Stimulated activated CD8-positive, alpha-beta memory T cell treated with anti-CD3 and anti-CD28 coated beads, Interleukin-4, amount 100 ng/mL, for 1 hour (primary cell): ENCODE measurements at places on chromosomes 5 and 9.

GRCh38 chr9:136044207-136044970 lies 50.7 kb downstream of the NACC2 start:
- DNase-seq = no peak

- DNase-seq = no peak
Observed at GRCh38 chr5:139146809-139147482, 51.2 kb downstream of the SIL1 start.

DNA sequence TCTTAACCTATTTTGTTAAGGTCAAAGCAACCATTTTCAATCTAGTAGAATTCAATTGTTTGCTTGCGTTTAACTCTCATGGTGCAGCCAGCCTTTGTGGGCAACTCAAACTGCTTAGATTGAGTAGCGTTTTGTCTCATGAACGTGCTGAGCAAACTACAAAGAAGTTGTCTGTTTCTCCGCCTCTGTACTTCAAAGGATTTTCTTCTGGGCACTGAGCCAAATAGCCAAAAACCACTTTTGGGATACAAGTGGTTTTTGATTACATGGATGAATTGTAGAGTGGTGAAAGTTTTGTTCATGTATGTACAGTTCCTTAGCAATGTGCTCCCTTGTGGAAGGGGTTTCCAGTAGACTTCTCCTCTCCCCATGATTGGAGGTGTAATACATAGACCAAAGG lies 122.9 kb downstream of the CFAP90 start:
- no peak for DNase-seq

DNA sequence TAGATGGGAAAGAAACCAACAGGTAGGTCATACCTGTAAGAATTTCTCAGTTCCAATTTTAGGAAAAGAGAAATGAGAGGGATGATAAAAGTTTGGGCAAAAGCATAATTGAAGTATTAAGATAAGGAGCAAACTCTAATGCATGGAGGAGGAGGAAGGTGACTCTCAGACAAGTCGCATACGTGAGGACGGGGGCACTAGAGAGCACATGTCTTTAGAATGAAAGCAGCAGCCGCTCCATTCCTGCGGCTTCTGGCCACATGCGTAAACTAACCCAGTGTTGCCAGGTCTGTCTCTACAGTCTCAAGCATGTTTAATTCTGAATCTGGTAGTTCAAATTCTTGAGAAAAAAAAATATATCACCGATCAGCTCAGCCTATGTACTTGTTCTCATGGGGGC lies 371.5 kb upstream of the SLC30A5 start:
- no peak for DNase-seq

DNA sequence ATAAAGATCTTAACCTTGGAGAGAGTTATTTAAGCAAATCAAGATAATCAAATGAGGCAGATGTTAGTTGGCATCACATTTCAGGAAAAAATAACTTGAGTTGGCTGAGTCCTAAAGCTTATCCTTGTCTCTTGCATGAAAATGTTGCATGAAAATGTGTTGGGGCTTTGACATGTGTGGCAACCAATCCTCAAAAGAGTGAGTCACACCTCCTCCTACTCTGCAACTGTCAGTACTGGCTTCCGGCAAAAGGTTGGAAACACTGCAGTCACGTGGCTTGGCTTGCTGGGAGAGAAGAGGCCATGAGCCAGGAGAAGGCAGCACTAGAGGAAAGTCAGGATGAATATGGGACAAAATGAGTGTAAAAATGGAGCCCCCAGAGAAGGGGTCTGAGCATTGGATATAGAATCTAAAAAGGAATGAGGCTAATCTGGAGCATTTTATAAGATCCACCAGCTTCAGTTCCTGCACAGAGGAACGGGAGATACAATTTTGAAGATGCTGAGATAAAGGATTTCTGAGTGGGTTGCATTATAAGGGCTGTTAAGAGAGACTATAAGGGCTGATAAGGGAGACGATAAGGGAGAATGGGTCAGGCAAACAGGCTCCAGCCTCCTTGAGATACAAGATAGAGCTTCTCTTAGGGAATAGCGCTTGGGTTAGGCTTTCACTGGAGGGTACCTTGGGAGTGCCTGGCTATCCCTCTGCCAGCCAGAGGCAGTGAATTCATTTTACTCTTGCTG lies 43.1 kb downstream of the SPATA31D1 start:
- DNase-seq = no peak

DNA sequence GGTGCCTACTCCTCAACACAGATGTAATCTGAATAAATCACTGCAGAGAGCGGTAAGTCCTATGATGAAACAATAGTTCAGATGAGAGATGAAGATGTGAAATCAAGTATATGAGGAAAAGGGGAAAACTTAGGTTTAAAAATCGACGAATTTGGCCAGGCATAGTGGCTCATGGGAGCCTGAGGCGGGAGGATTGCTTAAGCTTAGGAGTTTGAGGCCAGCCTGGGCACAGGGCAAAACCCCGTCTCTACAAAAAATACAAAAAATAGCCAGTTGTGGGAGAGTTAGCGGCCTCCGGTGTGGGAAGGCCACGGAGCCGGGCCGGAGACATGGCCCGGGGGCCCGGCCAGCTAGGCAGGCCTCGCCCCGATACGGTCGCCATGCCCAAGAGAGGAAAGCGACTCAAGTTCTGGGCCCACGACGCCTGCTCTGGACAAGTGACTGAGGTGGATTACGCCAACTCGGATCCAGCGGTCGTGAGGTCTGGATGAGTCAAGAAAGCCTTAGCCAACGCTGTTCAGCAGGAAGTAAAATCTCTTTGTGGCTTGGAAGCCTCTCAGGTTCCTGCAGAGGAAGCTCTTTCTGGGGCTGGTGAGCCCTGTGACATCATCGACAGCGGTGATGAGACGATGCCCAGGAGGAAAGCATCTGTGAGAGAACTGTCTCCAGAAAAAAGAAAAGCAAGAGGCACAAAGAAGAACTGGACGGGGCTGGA lies 62.8 kb upstream of the SUB1 start:
- no peak for DNase-seq

DNA sequence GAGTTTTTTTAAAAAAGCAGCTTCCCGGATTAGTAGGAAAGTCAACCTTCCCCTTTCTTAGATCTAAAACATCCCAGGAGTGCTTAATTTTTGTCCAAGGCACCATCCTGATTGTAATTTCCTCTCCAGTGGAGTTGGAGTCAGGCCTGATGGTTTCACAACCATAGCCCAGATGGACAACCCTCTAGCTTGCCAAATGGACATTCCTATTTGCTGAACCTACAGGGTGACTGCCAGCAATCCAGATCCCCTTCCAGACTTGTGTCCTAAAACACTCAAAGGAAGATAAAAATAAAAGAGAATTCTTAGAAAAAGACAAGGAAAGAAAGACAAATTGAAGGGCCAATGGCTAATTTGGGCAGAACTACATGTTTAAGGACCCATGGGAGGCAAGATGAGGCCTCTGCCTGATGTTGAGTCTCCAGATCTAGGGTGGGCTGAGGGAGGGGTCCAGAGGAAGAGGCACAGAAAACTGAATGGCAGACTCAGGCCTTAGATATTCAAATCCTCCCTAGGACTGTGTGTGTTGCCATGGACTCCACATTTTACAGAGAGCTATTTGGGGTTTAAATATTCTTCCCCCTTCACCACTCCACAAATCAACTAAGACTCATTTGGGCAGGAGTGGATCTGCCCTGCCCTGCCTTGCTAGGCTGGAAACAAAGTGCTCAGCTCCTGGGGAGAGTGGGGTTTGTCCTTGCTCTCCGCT lies 38.5 kb upstream of the SLC44A1 start:
- DNase-seq = no peak

DNA sequence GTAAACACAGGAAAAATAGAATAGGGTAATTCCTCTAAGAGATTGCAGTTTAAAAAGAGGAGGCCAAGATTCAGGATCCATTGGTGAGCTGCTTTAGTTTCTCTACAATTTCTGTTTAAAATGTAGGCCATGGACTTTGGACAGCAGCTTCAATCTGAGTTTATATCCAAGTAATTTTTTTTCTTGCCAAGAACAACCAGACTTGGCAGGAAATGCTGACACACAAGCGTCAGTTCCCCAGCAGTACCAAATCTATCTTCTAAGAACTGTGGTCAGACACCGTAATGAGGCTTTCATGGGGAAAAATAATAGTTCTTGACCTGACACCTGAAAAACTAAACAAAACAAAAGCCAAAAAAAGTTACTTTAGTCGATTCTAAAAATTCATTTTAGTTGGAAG lies 528.8 kb downstream of the CSNK1G3 start:
- DNase-seq = no peak

DNA sequence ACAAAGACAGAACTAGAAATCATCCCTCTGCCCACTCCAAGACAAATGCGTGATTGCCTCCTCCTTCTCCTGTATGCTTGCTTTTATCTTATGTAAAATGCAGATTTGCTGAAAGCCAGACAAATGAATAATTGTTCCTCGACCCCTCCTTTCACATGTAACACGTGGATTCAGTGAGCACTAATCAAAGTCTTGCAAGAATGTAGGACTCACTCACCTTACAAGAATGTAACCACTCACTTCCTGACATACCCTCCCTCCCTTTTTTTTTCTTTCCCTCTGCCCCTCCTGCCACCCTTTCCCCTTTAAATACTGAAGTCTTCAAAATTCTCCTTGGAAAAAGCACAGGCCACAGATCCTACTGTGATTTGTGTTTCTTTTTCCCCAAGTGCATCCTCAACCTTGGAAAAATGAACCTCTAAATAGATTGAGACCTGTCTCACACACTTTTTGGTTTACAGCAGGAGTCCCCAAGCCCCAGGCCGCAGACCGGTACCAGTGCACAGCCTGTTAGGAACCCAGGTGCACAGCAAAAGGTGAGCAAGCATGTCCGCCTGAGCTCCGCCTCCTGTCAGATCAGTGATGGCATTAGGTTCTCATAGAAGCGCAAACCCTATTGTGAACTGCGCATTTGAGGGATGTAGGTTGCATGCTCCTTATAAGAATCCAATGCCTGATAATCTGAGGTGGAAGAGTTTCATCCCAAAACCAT lies 29.4 kb upstream of the HSD17B3 start:
- DNase-seq = no peak
